ENCODE measurements at places on chromosomes 7 and 10.
A peak's percentile ranks its signal among the peaks of the same experiment; 100 is the strongest.

- no peak for DNase-seq
Measured at GRCh38 chr10:132104471-132105301, 38.9 kb downstream of the JAKMIP3 start.

DNA sequence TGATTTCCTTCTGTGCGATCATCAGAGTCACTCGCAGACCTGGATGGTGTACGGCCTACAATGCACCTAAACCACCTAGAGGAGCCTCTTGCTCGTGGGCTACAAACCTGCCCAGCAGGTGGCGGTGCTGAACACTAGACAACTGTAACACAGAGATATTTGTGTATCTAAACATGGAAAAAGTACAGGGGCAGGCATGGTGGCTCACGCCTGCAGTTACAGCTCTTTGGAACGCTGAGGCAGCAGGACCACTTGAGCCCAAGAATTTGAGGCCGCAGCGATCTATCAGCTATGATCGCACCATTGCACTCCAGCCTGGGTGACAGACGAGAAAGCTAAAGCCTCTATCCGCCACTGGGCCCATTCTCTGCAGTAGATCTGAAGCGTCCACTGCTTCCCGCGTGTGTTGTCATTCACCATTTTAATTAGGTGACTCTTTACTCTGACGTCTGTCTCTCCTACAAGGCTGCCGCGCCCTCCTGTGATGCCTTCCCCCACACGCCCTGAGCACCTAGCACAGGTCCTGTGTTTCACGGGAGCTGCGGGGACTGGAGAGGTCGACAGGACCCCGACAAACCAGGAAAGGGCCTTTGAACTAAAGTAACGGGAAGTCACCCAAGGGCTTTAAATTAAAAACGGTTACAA, 774 bp downstream of the TUBGCP2 start:
- DNase-seq: peak; percentile 81

DNA sequence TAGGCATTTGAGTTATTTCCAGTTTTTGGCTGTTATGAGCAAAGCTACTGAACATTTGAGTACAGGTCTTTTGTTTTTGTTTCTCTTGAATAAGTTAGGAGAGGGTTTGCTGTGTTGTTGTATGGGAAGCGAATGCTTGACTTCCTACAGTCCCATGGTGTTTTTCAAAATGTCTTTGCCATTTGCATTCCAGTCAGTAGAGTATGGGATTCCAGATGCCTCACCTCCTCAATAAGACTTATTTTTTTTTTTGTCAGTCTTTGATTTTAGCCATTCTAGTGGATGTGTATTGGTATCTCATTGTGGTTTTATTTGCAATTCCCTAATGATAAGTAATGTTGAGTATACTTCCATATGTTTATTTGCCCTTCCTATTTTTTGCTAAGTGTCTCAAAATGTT, 19.4 kb downstream of the CDK13 start:
- no peak for DNase-seq

DNA sequence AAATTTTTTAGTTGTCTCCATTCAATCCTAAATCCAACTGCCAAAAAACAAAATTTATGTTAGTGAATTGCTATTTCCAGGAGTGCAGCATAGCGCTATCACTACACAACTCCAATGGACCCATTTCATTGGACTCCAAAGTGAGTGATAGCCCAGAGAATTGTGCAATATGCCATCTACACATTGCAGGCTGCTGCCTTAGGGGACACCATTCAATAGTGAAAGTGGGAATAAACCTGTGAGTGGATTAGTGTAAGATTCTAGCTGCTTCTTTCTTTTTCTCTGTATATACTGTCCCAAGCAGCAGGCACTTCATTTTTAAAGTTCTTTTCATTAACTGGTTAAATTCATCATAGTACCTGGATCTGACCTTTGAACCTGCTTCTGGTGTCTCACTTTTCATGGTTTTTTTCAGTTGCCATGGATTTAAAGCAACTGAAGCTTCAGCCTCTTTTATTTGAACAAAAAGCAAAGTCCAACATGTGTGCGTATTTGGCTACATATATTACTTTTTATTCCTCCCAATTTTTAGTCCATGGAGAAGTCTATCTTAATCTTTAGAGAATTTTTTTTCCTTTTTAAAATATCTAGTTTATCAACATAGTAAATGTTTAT, 97.3 kb downstream of the DGKB start:
- no peak for DNase-seq

DNA sequence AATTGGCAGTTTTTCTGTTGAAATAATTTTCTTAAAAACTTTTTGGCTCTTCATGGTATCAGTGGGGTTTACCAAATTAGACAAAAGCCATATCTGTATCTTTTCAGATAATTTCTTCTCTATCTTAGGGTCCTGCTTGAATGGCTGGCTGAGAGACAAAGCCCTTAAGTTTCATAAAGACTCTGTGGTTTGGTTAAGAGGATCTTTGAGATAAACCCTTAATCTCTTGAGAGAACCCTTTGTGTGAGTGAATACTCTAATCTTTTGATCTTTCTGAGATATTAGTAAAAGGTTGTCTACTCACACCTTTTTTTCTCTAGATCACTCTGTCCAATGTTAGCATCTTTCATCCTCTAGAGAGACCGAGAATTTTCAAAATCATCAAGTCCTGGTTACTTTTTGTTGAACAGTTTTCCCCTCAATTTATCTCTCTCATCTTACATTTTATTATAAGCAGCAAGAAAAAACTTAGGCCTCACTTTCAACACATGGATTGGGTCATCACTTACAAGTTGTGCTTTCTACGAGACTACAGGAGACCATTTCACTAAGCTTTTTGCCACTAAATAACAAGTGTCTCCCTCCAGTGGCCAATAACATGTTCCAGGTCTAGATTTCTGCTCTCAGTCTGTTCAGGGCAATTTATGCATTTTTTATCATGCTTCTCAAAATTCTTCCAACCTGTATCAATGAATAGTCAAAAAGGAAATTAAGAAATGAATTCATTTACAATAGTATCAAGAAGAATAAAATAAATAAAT, 28.4 kb downstream of the DNAJC9 start:
- no peak for DNase-seq

- no peak for DNase-seq
Measured at GRCh38 chr10:97796651-97797050, 24.9 kb upstream of the SFRP5 start.

DNA sequence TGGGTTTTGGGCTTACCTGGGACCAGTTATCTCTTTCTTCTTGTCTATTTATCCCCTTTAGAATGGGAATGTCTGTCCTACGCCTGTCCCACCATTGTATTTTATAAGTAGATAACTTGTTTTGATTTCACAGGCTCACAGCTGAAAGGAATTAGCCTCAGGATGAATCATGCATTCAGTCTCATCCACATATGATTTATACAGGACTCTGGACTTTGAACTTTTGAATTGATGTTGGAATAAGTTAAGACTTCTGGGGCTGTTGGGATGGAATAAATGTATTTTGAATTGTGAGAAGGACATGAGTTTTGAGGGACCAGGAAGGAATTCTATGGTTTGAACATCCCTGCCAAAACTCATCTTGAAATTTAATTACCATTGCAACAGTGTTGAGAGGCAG, 112.6 kb downstream of the AMPH start:
- no peak for DNase-seq

DNA sequence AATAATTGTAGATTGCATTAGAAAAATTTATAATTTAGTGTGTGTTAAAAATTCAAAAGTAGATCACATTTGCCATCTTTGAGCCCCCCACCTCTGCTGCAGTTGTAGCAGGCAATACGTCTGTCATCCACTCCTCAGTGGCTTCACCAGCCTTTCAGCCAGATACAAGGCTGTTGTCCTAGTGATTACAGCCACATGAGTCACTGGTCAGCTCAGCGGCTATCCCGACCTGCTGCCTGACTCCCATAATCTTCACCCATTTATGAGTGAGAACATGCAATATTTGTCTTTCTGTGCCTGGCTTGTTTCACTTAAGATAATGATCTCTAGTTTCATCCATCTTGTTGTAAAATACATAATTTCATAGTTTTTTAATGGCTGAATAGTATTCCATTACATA, 9.2 kb downstream of the OR2A5 start:
- no peak for DNase-seq

- no peak for DNase-seq
Measured at GRCh38 chr10:112481602-112482001, 34.6 kb downstream of the VTI1A start.

DNA sequence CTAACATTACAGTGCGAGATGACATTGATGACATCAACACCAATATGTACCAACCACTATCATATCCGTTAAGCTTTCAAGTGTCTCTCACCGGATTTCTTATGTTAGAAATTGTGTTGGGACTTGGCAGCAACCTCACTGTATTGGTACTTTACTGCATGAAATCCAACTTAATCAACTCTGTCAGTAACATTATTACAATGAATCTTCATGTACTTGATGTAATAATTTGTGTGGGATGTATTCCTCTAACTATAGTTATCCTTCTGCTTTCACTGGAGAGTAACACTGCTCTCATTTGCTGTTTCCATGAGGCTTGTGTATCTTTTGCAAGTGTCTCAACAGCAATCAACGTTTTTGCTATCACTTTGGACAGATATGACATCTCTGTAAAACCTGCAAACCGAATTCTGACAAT, 4.3 kb downstream of the GPR22 start:
- DNase-seq: no peak

- no peak for DNase-seq
Measured at GRCh38 chr7:39433550-39433949, 132.7 kb upstream of the YAE1 start.

DNA sequence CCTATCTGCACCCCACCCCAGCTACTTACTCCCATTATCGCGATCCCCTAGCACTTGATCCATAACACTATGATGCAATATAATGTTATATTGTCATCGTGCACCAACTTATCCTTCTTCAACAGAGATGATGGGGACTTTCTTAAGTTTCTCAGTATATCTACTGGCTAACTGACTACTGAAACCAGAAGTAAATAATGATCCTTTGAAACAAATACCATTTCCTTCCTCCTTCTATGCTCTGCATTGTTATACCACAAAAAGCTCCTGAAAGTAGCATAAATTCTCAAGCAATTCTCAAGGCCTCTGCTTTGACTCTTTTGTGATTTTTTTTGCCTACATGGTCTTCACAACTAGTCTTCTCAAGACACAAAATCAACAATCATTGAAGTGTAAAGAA, 68.9 kb downstream of the HTR7 start:
- DNase-seq: no peak

DNA sequence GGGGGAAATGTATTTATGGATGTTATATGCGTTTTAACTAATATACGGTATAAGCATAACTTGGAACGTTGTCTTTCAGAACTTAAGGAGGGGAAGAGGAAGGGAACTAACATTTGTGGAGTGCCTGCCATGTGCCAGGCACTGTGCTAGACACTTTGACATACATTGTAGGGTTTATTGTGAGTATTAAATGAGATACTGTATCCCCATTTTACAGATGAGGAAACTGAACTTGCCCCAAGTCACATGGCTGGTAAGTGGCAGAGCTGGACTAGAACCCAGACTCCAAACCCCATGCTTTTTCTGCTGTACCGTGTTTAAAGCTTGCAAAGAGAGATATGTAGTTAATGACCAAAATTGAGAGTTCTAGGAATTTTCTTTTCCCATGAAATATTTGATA, 74.6 kb downstream of the CREM start:
- no peak for DNase-seq

DNA sequence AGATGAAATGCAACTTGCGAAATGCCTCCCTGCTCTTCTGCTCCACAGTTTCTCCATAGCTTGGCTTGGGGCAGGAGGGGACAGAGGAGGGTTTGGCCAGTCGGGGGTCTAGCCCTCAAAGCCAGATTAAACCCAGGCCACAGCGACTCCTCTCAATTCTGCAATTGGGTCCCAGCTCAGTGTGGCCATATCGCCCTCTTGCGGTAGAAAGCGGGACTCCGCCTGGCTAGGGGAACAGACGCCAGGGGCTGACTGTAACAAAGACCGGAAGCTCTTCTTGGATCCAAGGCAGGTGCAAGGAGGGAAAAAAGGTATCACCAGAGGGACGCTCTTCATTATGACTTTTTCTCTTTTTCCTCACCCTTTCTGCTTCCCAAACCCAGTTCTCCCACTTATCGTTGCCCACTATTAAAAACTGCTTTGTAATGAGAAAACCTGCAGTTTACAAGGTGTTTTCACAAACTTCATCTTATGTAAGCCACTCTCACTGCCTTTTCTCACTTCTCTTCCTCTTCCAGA, 36.6 kb upstream of the TNPO3 start:
- DNase-seq: peak; percentile 74

GRCh38 chr7:152162287-152162686, 136.8 kb downstream of the GALNT11 start:
- DNase-seq: no peak

DNA sequence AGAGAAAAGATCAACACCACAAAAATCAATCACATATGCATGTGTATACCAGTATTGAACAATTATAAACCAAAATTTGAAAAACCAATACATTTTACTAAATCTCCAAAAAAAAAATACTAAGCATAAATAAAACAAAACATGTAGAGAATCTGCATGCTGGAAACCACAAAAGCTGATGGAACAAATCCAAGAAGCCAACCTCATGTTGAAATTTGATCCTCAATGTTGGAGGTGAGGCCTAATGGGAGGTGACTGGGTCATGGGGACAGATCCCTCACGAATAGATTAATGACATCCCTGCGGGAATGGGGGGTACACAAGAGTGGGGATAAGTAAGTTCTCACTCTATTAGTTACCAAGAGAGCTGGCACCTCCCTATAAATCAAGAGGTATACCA, 82.5 kb downstream of the OAT start:
- DNase-seq: no peak

- no peak for DNase-seq
Measured at GRCh38 chr7:50653126-50653864, 88.1 kb upstream of the DDC start.

GRCh38 chr7:34523226-34523918, 134.6 kb upstream of the NPSR1 start:
- DNase-seq: no peak

Measured in activated effector memory CD4-positive, alpha-beta T cell treated with Interleukin-2 at 50 U/mL for 16 hours (primary cell).